Colonic mucosa (tissue), 4 donors: ENCODE measurements at places on chromosomes 5 and 9. TPM values are rescaled to one million over a fixed set of nuclear protein-coding genes. Genes with fewer than 3 reads are reported as not detected.
A peak's percentile ranks its signal among the peaks of the same experiment; 100 is the strongest.

ROPN1L gene
- not detected for total RNA-seq

DNA sequence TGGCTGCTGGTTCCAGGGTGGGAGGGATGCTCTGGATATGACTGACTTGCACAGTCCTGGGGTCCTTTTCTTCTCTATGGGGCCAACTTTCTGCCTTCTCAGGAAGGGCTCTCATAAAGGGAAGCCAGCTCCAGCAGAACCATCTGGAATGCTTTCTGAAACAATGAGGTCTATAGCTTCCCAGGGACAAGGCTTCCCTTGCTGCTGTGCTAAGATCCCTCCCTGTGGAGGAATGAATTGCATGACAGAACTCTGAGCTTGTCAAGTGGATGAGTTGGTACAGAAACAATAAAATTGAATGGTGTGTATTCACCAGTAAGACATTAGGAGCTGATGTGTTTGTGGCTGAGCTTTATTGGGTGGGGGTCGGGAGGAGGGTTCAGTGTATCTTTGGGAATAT lies 19.8 kb downstream of the CKMT2 start:
- H3K4me3 ChIP-seq, result no peak overlapping the region
- H3K27ac ChIP-seq, result no peak overlapping the region
- H3K4me1 ChIP-seq, result no peaks in the 10 kb centered on the region
- no peak for DNase-seq

- peaks cover 18% of the 10 kb centered on the region for H3K4me1 ChIP-seq
- H3K4me3 ChIP-seq, result no peak overlapping the region
- no peak overlapping the region for H3K27ac ChIP-seq
- H3K36me3 ChIP-seq, result no peaks in the 10 kb centered on the region
- H3K27me3 ChIP-seq, result no peaks in the 10 kb centered on the region
Observed at GRCh38 chr9:136485049-136486045, 2.5 kb upstream of the SEC16A start.

DNA sequence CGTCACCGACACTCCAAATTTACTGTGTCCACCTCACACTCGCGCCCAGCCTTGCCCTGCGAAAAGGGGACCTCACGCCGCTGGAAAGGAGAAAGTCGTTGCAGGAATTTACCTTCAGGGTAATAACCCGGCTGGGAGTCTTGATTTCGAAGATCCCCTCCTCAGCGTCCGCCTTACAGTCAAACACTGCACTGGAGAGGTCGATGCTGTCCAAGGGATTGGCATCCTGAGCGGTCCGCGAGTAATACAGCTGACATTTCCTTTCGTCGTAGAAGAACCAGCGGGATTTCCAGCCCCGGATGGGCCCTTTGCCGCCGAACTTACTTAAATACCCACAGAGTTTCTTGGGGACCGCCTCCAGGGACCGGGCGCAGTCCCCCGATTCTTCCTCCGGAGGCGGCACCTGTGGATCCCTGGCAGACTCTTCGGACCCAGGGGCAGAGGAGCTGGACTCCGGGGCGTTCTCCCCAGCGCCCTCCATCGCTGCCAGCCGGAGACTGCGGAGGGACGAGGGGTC lies 330 bp downstream of the TBC1D2 start:
- peak overlapping the region; percentile 92 for H3K4me3 ChIP-seq
- no peaks in the 10 kb centered on the region for H3K27me3 ChIP-seq
- H3K27ac ChIP-seq, result peak overlapping the region; percentile 99
- peaks cover 2% of the 10 kb centered on the region for H3K4me1 ChIP-seq
- peak; percentile 50 for DNase-seq

DNA sequence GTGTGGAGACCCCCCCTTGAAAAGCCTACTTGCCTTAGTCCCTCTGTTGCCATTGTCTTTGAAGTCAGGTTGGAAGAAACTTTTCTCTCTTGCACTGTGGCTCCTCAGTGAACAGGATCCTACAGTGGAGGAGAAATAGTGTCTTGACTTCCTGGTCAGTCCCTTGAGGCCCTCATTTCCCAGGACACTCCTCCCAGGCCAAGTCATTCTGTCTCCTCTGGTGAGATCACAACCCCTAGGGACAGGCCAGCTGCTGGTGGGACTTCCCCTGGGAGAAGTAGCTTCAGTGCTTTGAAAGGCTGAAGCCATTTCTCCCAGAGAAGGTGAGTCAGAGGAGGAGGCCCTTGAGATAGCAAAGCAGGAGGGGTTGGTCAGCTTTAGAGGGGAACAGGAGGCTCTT lies 10.1 kb upstream of the GRIA1 start:
- H3K27ac ChIP-seq, result no peak overlapping the region
- no peaks in the 10 kb centered on the region for H3K4me1 ChIP-seq
- no peak for DNase-seq
- no peaks in the 10 kb centered on the region for H3K36me3 ChIP-seq
- H3K27me3 ChIP-seq, result no peaks in the 10 kb centered on the region

GRCh38 chr5:111848476-111848875 lies 91.5 kb upstream of the NREP start:
- no peak overlapping the region for H3K27ac ChIP-seq
- no peak overlapping the region for H3K4me3 ChIP-seq
- DNase-seq, result no peak
- no peaks in the 10 kb centered on the region for H3K27me3 ChIP-seq
- H3K4me1 ChIP-seq, result no peaks in the 10 kb centered on the region

GRXCR2 gene
- total RNA-seq, result not detected

FAM53C gene
- 18.6 TPM for total RNA-seq

LHX3 gene
- not detected for total RNA-seq

STPG3 gene
- total RNA-seq, result not detected

DNA sequence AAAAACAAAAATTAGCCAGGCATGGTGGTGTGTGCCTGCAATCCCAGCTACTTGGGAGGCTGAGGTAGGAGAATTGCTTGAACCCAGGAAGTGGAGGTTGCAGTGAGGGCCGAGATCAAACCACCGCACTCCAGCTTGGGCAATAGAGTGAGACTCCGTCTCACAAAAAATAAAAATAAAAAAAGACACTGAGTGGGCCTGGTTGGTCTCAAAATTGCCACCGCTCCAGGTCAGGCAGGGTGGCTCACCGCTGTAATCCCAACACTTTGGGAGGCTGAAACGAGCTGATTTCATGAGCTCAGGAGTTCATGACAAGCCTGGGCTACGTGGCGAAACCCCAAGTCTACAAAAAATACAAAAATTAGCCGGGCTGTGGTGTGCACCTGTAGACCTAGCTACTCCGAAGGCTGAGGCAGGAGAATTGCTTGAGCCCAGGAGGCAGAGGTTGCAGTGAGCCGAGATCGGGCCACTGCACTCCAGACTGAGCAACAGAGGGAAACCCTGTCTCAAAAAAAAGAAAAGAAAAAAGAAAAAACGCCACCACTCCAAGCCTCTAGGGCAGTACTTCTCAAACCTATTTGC lies 1.8 kb downstream of the STK10 start:
- H3K27me3 ChIP-seq, result no peaks in the 10 kb centered on the region
- peak overlapping the region; percentile 97 for H3K4me3 ChIP-seq
- H3K4me1 ChIP-seq, result no peaks in the 10 kb centered on the region
- H3K27ac ChIP-seq, result peak overlapping the region; percentile 95
- no peak for DNase-seq
- no peaks in the 10 kb centered on the region for H3K36me3 ChIP-seq

TAL2 gene
- not detected for total RNA-seq

- no peaks in the 10 kb centered on the region for H3K4me1 ChIP-seq
- H3K4me3 ChIP-seq, result no peak overlapping the region
- no peak for DNase-seq
- H3K27ac ChIP-seq, result no peak overlapping the region
- H3K36me3 ChIP-seq, result no peaks in the 10 kb centered on the region
Observed at GRCh38 chr5:158832731-158833130, 267.0 kb downstream of the EBF1 start.

- no peak overlapping the region for H3K27ac ChIP-seq
- no peaks in the 10 kb centered on the region for H3K4me1 ChIP-seq
- DNase-seq, result no peak
- no peaks in the 10 kb centered on the region for H3K27me3 ChIP-seq
- H3K4me3 ChIP-seq, result no peak overlapping the region
Observed at GRCh38 chr9:93077811-93078210, 18.2 kb upstream of the CARD19 start.

DNA sequence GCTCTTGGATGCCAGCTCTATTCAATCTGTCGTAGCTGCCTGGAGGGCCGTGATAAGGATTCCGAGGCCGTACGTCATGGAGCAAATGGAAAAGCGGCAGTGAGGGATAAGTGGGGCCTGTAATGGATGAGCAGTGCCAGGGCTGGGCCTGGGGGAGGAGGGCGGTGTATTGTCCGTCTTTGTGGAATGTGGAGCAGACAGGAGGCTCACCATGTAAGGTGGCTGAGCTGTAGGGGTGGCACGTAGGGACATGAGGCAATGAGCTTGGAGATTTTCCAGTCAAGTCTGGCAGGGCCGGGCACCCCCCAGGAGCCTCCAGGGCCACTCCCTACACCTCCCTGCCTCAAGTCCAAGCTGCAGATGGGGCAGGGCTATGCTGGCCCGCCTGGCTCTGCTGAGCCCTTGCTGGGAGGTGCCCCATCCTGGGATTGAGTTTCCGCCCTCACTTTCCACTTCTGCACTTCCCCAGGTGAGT lies 29.2 kb downstream of the NCS1 start:
- H3K4me1 ChIP-seq, result no peaks in the 10 kb centered on the region
- DNase-seq, result no peak
- no peaks in the 10 kb centered on the region for H3K27me3 ChIP-seq
- no peak overlapping the region for H3K4me3 ChIP-seq
- H3K36me3 ChIP-seq, result no peaks in the 10 kb centered on the region

DNA sequence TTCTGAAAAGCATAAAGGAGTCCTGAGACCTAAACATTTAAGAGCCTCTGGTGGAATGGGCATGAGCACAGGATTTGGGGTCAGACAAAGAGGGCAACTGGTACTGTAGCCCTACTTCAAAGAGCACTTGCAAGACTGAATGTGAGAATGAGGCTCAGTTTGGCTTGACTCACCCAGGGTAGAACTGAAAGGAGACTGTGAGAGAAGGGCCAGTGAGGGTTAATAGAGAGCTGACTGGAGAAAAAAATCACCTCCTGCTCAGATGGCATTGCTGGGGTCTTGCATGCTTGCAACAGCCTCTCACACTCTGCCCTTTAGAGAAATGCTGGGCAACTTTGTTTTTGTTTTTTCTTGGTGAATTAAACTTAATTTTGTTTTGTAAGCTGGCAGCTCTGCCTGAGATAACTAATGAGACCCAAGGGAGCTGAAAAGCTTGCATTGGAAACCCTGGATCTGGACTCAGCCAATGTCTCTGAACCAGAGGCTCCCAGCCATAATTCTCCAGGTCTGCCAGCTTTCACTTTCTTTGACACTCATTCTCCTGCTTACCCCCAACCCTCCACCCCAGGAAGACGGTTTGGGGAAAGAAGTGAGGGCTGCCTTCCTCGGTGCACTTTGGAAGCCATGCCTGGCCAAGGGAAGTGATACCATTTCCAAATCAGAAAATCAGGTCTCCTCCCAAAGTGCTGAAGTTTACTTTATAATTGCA lies 161.1 kb upstream of the PANK3 start:
- DNase-seq, result no peak
- no peak overlapping the region for H3K27ac ChIP-seq
- H3K36me3 ChIP-seq, result no peaks in the 10 kb centered on the region
- H3K4me3 ChIP-seq, result no peak overlapping the region

BNIP1 gene
- 17.2 TPM for total RNA-seq

GM2A gene
- total RNA-seq, result 27.2 TPM

DOCK8 gene
- 7.1 TPM for total RNA-seq

- peaks cover 22% of the 10 kb centered on the region for H3K4me1 ChIP-seq
- H3K27ac ChIP-seq, result peak overlapping the region; percentile 89
- DNase-seq, result no peak
- H3K36me3 ChIP-seq, result no peaks in the 10 kb centered on the region
- H3K27me3 ChIP-seq, result no peaks in the 10 kb centered on the region
Observed at GRCh38 chr5:150489360-150490295, 18.3 kb upstream of the NDST1 start.

CKS2 gene
- 134 TPM for total RNA-seq

PLPPR1 gene
- total RNA-seq, result 0.69 TPM

GRCh38 chr9:92503156-92503555 lies 20.9 kb upstream of the ASPN start:
- no peak for DNase-seq
- H3K4me3 ChIP-seq, result no peak overlapping the region
- no peaks in the 10 kb centered on the region for H3K27me3 ChIP-seq
- H3K27ac ChIP-seq, result no peak overlapping the region
- no peaks in the 10 kb centered on the region for H3K36me3 ChIP-seq

GRCh38 chr5:178418471-178419010 lies 171.7 kb downstream of the COL23A1 start:
- H3K4me3 ChIP-seq, result no peak overlapping the region
- H3K27ac ChIP-seq, result no peak overlapping the region
- no peaks in the 10 kb centered on the region for H3K36me3 ChIP-seq

ANKRD31 gene
- 0.05 TPM for total RNA-seq

GRCh38 chr9:94639061-94639998 lies at the start of gene FBP1:
FBP1 (minus strand) TSS chr9:94639518; CDS start chr9:94639310, 208 bp downstream.
- DNase-seq, result peak; percentile 83
- no peaks in the 10 kb centered on the region for H3K4me1 ChIP-seq
- peak within 1 kb of the TSS; percentile 55 for H3K27ac ChIP-seq
- no peaks in the 10 kb centered on the region for H3K36me3 ChIP-seq
- peak within 1 kb of the TSS; percentile 77 for H3K4me3 ChIP-seq

GRCh38 chr9:93123561-93124283 lies 10.3 kb downstream of the NINJ1 start:
- H3K27me3 ChIP-seq, result no peaks in the 10 kb centered on the region
- no peak for DNase-seq
- no peak overlapping the region for H3K4me3 ChIP-seq

DNA sequence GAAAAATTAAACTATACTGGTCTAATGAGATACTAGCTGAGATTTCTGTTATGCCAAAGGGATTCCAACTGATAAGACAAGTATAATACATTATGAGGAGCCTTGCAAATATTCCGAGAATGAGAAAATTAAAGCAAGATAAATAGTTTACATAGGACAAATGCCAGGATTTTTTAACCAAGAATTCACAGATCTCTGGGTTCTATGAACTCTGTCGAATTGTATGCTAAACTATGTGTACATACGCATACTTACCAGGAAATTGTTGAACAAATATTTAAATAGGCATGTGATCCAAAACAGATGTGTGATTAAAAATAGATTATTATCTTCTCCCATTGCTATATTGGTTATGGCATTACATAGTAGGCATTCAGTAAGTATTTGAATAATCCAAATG lies 616.6 kb downstream of the GABRG2 start:
- no peaks in the 10 kb centered on the region for H3K27me3 ChIP-seq
- no peak for DNase-seq
- no peak overlapping the region for H3K4me3 ChIP-seq
- no peaks in the 10 kb centered on the region for H3K4me1 ChIP-seq

DNA sequence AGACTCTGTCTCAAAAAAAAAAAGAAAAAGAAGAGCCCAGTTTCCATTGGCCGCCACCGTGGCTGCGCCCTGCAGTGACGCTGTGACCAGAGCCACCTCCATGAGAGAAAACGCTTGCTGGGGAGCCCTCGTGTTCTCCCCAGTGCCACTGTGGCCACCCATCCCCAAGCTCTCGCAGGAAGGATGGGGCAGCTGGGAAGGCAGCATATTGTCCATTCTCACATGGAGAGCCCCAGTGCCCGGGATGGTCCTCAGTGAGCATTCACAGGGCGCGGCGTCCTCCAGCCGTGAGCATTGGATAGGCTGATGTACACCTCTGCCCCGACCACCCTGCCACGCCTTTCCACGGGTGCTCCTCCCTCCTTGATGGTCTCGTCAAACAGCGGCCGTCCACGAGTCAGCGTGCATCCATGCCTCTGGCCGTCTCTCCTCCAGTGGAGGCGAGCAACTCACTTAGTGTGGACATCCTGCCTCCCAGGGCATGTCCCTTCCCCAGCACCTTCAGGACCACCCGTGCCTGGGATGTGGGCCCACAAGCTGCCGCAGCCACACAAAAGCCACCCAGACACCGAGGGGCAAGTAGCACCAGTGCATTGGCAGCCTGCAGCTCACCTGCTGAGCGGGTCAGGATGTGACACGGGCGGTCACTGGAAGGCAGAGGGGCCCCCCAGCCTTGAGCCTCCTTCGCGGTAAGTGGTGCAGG lies 23.4 kb upstream of the SLC6A19 start:
- H3K4me3 ChIP-seq, result no peak overlapping the region
- peaks cover 5% of the 10 kb centered on the region for H3K4me1 ChIP-seq
- no peaks in the 10 kb centered on the region for H3K27me3 ChIP-seq
- H3K36me3 ChIP-seq, result no peaks in the 10 kb centered on the region
- H3K27ac ChIP-seq, result no peak overlapping the region
